ENCODE measurements at places on chromosomes 13 and 19.

- DNase-seq: no peak
Measured at GRCh38 chr19:17840019-17840418, 7.8 kb downstream of the JAK3 start.

DNA sequence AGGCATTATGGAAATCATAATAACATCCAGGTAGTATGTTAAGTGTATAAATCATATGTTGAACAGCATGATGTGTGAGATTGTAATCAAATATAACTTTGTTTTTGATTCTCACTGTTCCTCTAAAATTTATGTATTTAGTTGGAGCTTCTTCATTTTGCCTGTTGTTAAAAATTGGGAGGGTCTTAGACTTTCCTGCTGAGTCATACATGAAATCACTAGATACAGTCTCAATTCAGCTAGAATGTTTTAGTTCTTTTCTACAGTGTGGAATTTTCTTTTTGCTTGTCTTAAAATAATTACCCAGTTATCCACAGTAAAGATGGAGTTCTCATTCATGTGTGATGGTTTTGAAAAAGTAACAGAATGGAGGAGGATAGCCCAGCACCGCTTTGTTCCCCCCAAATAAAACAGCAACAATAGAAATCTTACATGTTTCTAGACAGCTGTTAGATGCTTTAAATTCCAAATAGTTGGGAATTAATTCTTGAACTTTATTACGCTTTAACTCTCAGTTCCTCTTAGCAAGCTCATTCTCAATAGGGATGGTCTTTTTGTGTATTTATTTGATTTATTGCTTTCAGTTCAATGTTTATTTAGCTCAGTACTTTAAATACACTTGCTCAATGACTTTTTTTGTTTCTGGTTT lies 109.5 kb downstream of the PDS5B start:
- DNase-seq: no peak

- DNase-seq: no peak
Measured at GRCh38 chr13:37476874-37477273, 121.7 kb downstream of the POSTN start.

GRCh38 chr13:20306039-20306438 lies 73.9 kb upstream of the GJB6 start:
- DNase-seq: no peak

- no peak for DNase-seq
Measured at GRCh38 chr13:99299920-99300341, 7.3 kb downstream of the GPR183 start.

- DNase-seq: no peak
Measured at GRCh38 chr13:42926555-42926954, 65.5 kb downstream of the EPSTI1 start.

- DNase-seq: no peak
Measured at GRCh38 chr13:77456271-77456670, 79.2 kb upstream of the SCEL start.

GRCh38 chr19:1252221-1252820 lies 3.9 kb downstream of the MIDN start:
- no peak for DNase-seq

DNA sequence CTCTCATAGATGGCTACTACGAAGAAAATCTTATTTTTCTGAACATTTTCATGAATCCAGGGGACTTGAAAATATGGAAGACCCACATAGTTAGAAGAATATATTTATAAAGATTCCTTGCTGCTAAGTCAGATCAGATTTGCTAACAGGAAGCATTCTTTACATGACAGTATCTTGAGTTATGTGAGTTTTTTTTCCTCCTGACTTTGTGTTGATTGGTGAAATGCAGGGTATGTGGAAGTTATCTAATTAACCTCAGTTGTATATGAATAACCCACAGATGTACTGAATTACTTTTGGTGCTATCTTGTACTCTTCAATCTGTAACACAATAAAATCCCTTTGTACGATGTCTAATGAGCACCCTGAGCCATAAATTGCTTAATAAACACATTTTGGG lies 53.8 kb downstream of the ESD start:
- DNase-seq: no peak
